Nucleus accumbens (tissue), 56 donors: ENCODE measurements at places on chromosomes 13 and 19.

- DNase-seq, result no peak
Measured at GRCh38 chr13:93316841-93317240, 90.2 kb downstream of the GPC6 start.

- peak; percentile 74 for DNase-seq
Measured at GRCh38 chr19:11339254-11340098, at the start of gene RAB3D. Gene RAB3D, minus strand, starts transcription at chr19:11339657. Its CDS starts 2,258 bp downstream, at chr19:11337399.

DNA sequence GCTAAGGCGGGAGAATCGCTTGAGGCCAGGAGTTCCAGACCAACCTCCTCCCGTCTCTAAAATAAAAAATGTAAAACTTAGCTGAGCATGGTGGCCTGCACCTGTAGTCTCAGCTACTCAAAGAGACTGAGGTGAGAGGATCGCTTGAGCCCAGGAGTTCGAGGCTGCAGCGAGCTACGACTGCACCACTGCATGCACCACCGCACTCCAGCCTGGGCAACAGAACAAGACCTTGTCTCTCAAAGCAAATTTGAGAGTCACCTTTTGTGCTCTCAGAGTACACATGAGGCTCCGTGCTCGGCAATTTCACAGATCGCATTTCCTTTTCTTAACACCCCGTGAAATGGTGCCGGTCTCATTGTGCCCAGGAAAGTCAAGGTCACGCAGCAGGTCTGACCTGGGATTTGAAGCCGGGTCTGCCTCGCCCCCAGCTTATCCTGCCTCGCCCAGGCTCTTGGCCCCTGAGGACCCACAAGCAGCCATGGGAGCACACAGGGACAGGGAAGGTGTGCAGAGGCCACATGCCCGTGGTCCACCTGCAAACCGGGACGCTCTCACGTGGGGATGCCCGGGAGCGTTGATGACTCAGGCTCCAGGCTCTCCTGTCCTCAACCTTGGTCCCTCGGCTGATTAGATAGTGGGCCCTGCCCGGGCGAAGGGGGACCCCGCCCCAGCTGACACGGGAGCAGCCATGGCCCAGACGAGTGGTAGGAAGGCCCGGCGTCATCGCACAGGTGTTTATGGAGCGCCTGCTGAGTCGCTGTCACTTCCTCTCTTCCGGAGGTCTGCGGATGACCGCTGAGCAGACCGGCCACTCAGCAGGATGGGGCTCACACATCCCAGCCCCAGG, 1.1 kb upstream of the SMIM24 start:
- DNase-seq, result no peak

- no peak for DNase-seq
Measured at GRCh38 chr13:112067116-112067741, at the start of gene SOX1. Gene SOX1, plus strand, starts transcription at chr13:112067149. Its CDS starts 510 bp downstream, at chr13:112067659.

DNA sequence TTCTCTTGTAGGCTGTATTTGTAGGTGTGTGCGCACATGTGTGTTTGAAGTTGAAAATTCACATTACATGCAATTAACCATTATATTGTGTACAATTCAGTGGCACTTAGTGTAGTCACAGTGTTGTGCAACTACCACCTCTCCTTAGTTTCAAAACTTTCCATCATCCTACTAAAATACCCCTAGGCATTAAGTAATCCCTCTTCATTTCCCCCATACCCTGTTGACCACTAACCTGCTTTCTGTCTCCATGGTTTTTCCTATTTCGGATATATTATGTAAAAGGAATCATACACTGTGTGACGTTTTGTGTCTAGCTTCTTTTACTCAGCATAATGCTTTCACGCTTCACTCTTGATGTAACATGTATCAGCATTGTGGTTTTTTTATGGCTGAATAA, 16.1 kb downstream of the LSM14A start:
- no peak for DNase-seq
